Prostate gland (tissue), 2 donors: ENCODE measurements at places on chromosomes 4 and X. TPM values are rescaled to one million over a fixed set of nuclear protein-coding genes. Genes with fewer than 3 reads are reported as not detected.

- no peaks in the 10 kb centered on the region for H3K36me3 ChIP-seq
- H3K4me1 ChIP-seq: peaks cover 6% of the 10 kb centered on the region
- H3K27ac ChIP-seq: no peak overlapping the region
- no peak for DNase-seq
- H3K4me3 ChIP-seq: no peak overlapping the region
These were observed 60.0 kb downstream of the HTRA3 start for GRCh38 chr4:8329560-8329858.

The CBLL2 gene
- not detected for total RNA-seq

GRCh38 chrX:18961686-18962085, 22.2 kb downstream of the PHKA2 start:
- no peaks in the 10 kb centered on the region for H3K27me3 ChIP-seq
- no peak for DNase-seq
- no peak overlapping the region for H3K27ac ChIP-seq
- H3K4me3 ChIP-seq: no peak overlapping the region

The ASB12 gene
- total RNA-seq: not detected

GRCh38 chr4:4673070-4673469, 131.2 kb upstream of the STX18 start:
- H3K4me3 ChIP-seq: no peak overlapping the region
- no peaks in the 10 kb centered on the region for H3K36me3 ChIP-seq
- DNase-seq: no peak
- H3K27ac ChIP-seq: no peak overlapping the region
- no peaks in the 10 kb centered on the region for H3K27me3 ChIP-seq

The ATP1B4 gene
- total RNA-seq: 0.50 TPM

The AADAT gene
- 16.2 TPM for total RNA-seq

DNA sequence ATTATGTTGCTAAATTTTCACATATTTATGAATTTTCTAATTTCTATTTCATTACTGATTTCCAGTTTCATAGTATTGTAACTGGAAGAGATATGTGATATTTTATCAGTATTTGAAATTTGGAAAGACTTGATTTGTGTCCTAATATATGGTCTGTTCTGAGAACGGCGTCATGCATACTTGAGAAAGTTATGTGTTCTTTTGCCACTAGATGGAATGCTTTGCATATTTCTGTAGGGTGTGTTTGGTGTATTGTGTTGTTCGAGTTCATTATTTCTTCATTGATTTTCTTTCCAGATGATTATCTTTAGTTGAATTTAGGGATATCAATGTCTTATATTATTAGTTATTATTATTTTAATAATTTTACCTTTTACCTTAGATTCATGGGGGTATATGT, 110.6 kb upstream of the ITM2A start:
- DNase-seq: no peak
- H3K4me1 ChIP-seq: no peaks in the 10 kb centered on the region
- no peaks in the 10 kb centered on the region for H3K27me3 ChIP-seq
- H3K4me3 ChIP-seq: no peak overlapping the region

The VCX3A gene
- total RNA-seq: not detected

The PGRMC1 gene
- 171 TPM for total RNA-seq

- H3K36me3 ChIP-seq: no peaks in the 10 kb centered on the region
- no peak overlapping the region for H3K27ac ChIP-seq
These were observed 34.0 kb upstream of the BMP15 start for GRCh38 chrX:50876551-50876950.

GRCh38 chr4:189021831-189022230, 882.6 kb downstream of the TRIML1 start:
- H3K27me3 ChIP-seq: no peaks in the 10 kb centered on the region
- H3K4me1 ChIP-seq: no peaks in the 10 kb centered on the region
- no peaks in the 10 kb centered on the region for H3K36me3 ChIP-seq
- H3K4me3 ChIP-seq: no peak overlapping the region
- DNase-seq: no peak
- no peak overlapping the region for H3K27ac ChIP-seq

- DNase-seq: no peak
- no peak overlapping the region for H3K27ac ChIP-seq
- no peaks in the 10 kb centered on the region for H3K4me1 ChIP-seq
- no peaks in the 10 kb centered on the region for H3K27me3 ChIP-seq
- no peaks in the 10 kb centered on the region for H3K36me3 ChIP-seq
These were observed 205.2 kb downstream of the DKK2 start for GRCh38 chr4:106830879-106831278.

DNA sequence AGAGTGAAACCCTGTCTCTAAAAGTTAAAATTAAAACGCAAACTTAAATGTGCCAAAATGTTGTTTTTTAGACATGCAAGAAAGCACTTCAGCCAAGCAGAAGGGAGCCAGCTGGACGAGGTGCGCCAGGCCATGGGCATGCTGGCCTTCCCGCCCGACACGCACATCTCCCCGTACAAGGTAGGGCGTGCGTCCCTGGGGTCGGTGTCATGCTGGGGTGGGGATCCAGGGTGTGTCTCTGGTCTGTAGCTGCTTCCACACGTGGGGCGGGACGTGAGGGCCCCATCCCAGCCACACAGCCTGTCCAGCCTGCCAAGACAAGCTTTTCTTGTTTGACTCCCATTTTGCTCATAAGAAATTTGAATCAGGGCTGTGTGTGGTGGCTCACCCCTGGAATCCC, 14.3 kb upstream of the UVSSA start:
- H3K27ac ChIP-seq: no peak overlapping the region
- H3K36me3 ChIP-seq: no peaks in the 10 kb centered on the region
- H3K4me3 ChIP-seq: no peak overlapping the region

The MAP9 gene
- 15.8 TPM for total RNA-seq

DNA sequence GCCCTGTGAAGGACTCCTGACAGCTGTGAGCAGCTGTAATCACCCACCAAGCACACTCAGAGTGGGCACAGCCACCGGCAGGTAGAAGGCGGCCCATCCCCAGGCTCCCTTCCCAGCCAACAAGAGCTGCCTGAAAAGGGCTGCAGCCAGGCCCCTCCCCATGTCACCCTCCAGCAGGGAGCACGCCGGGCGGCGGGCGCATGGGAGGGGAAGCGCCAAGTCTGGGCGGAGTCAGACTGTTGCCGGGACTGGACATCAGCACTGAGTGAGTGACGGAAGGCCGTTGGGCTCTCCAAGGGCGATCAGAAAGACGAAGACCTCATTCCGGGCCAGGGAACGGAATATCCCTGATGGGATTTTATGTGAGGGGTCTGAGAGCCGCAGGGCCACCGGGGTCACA, 82.1 kb downstream of the PPP2R2C start:
- no peaks in the 10 kb centered on the region for H3K27me3 ChIP-seq
- peaks cover 3% of the 10 kb centered on the region for H3K4me1 ChIP-seq
- H3K4me3 ChIP-seq: no peak overlapping the region
- H3K36me3 ChIP-seq: no peaks in the 10 kb centered on the region

- H3K4me1 ChIP-seq: no peaks in the 10 kb centered on the region
- no peaks in the 10 kb centered on the region for H3K36me3 ChIP-seq
- no peak overlapping the region for H3K4me3 ChIP-seq
- no peak overlapping the region for H3K27ac ChIP-seq
These were observed 15.1 kb downstream of the NOCT start for GRCh38 chr4:139030614-139031235.

GRCh38 chr4:99998062-99998867, 48.2 kb upstream of the H2AZ1 start:
- no peak for DNase-seq
- no peaks in the 10 kb centered on the region for H3K27me3 ChIP-seq
- no peak overlapping the region for H3K27ac ChIP-seq
- no peak overlapping the region for H3K4me3 ChIP-seq

The NPNT gene
- 53.0 TPM for total RNA-seq

- H3K4me3 ChIP-seq: peak overlapping the region; percentile 73
- no peak for DNase-seq
- peak overlapping the region; percentile 87 for H3K27ac ChIP-seq
- H3K36me3 ChIP-seq: no peaks in the 10 kb centered on the region
- no peaks in the 10 kb centered on the region for H3K27me3 ChIP-seq
These were observed 600 bp downstream of the BEX4 start for GRCh38 chrX:103215425-103215991.

GRCh38 chr4:180394312-180394711, 1848.9 kb upstream of the TENM3 start:
- no peaks in the 10 kb centered on the region for H3K36me3 ChIP-seq
- no peak overlapping the region for H3K27ac ChIP-seq
- H3K4me3 ChIP-seq: no peak overlapping the region
- H3K4me1 ChIP-seq: no peaks in the 10 kb centered on the region

GRCh38 chrX:63855896-63856295, 70.9 kb upstream of the ARHGEF9 start:
- H3K4me1 ChIP-seq: no peaks in the 10 kb centered on the region
- no peaks in the 10 kb centered on the region for H3K36me3 ChIP-seq
- DNase-seq: no peak

DNA sequence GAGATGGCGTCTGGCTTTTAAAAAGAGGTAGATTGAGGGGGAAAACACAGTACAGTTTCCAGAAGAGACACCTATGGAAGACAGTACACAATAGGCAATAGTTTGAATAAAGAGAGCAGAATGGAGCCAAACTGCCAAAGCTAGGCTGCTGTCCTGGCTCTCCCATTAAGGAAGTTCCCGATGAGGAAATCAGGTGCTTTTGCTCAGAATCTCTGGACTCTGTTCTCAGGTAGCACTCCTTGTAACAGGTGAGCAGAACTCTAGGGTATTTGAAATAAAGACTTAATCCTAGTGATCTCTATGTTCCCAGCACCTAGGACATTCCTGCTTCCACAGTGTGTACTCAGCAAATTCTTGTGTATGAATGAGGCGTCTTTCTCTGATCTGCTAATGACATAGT, 1.6 kb downstream of the EGF start:
- no peaks in the 10 kb centered on the region for H3K27me3 ChIP-seq
- no peaks in the 10 kb centered on the region for H3K4me1 ChIP-seq
- H3K4me3 ChIP-seq: no peak overlapping the region
- DNase-seq: no peak
